Calu3 (cell line): ENCODE measurements at places on chromosomes 7 and 10. TPM values are rescaled to one million over a fixed set of nuclear protein-coding genes. Genes with fewer than 3 reads are reported as not detected.

PALD1 gene
- 0.38 and 1.5 TPM in 2 replicates for total RNA-seq

SND1 gene
- 205 and 206 TPM in 2 replicates for total RNA-seq

TMEM273 gene
- not detected in 2 replicates for total RNA-seq

AOAH gene
- not detected in 2 replicates for total RNA-seq

- DNase-seq, result peak; percentile 35
Measured at GRCh38 chr7:117872561-117873309, 506 bp downstream of the CTTNBP2 start.

DNA sequence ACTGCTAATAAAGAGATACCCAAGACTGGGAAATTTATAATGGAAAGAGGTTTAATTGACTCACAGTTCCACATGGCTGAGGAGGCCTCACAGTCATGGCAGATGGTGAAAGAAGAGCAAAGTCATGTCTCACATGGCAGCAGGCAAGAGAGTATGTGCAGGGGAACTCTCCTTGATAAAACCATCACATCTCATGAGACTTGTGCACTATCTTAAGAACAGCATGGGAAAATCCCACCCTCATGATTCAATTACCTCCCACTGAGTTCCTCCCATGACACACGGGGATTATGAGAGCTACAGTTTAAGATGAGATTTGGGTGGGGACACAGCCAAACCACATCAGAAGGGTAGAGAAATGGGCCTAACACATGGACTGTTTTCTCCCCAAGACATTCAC, 156.3 kb downstream of the CCDC71L start:
- DNase-seq, result no peak

DNA sequence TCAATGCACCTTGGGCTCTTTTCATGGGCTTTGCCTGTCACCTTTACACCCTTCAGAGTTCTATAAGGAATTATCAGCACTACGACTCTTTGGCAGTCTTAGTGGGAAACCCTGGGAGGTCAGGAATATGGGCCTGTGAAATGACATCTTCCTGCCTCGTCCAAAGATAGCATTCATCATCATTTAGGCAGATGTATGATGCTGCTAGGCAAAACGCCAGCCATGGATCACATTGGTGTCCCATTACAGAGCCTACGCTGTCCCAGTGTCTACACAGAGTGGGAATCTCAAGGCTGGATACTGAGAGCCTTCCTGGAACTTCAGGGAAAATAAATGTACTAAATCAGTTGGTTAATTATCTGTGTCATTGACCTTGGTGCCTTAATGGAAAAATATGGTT, 259.4 kb upstream of the CELF2 start:
- no peak for DNase-seq

GRCh38 chr7:122199171-122199570, 55.1 kb upstream of the AASS start:
- peak; percentile 2 for DNase-seq

DNA sequence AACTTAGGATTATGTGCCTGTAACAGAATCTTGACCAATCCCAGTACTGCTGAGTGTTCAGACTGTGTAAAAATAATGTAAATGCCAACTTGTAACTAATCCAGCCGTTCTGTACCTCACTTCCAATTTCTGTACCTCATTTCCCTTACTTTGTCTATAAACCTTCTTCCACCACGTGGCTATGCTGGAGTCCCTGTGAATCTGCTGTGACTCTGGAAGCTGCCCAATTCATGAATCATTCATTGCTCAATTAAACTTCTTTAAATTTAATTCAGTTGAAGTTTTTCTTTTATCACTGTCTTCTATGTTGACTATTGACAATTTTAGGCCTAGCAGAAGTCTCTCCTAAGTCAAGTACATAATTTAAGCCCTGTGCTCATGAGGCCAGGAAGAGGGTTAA, 215.3 kb upstream of the RHOBTB1 start:
- no peak for DNase-seq
